ENCODE measurements at places on chromosomes 4 and X. TPM values are rescaled to one million over a fixed set of nuclear protein-coding genes. Genes with fewer than 3 reads are reported as not detected.
A peak's percentile ranks its signal among the peaks of the same experiment; 100 is the strongest.

GRCh38 chrX:24150051-24150790, 692 bp downstream of the ZFX start:
- DNase-seq = peak; percentile 97

GRCh38 chrX:11724122-11725017, 33.7 kb upstream of the MSL3 start:
- no peak for DNase-seq

GRCh38 chr4:5858020-5858769, 34.7 kb downstream of the CRMP1 start:
- DNase-seq = no peak

- no peak for DNase-seq
Measured at GRCh38 chrX:9164086-9164485, 130.2 kb upstream of the FAM9B start.

- DNase-seq = no peak
Measured at GRCh38 chr4:31141832-31142142, 421.6 kb downstream of the PCDH7 start.

GRCh38 chr4:10007793-10008608, 13.3 kb downstream of the SLC2A9 start:
- DNase-seq = no peak

GRCh38 chr4:128661479-128661878, 148.0 kb upstream of the JADE1 start:
- DNase-seq = no peak

The SOWAHB gene
- not detected for total RNA-seq

Data from posterior vena cava (tissue), 2 donors.